Left lung (tissue), 14 donors: ENCODE measurements at places on chromosomes 2 and 18.
A peak's percentile ranks its signal among the peaks of the same experiment; 100 is the strongest.

- no peak for DNase-seq
Observed at GRCh38 chr2:75462721-75463120, 98.0 kb downstream of the EVA1A start.

GRCh38 chr2:140892911-140893637, 1237.7 kb downstream of the LRP1B start:
- no peak for DNase-seq

DNA sequence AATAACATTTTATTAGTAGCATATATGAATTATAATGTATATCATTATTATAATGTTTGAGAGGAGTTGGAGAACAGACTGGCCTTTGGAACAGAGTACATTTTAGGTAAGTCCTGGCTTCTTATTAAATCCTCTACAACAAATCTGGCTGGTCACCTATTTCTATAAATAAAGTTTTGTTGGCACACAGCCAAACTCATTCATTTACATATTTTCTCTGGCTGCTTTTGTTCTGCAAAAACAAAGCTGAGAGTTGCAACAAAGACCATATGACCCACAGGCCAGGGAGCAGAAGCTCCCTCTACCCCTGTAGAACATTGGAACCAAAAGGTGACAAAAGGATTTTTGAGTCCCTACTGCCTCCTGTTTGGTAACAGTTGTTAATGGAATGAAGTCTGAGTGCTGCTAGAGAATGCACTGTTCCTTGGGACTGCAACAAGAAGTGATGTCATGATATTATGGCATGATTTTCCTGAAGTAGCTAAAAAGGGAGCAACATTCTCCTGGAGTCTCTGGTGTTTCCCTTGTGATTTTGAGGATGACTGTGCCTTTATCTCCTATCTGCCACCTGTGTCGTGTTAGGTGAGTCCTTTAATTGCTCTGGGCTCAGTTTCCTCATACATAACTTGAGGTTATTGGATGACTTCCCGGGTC, 22.0 kb upstream of the SP9 start:
- DNase-seq = no peak

- peak; percentile 24 for DNase-seq
Observed at GRCh38 chr2:232476791-232477190, 10.8 kb downstream of the ECEL1 start.

GRCh38 chr18:62935994-62936393, 220.7 kb downstream of the PHLPP1 start:
- DNase-seq = no peak
